CD4-positive, alpha-beta T cell treated with Interleukin-17A for 1 hour (primary cell): ENCODE measurements at places on chromosomes 5 and 9.

DNA sequence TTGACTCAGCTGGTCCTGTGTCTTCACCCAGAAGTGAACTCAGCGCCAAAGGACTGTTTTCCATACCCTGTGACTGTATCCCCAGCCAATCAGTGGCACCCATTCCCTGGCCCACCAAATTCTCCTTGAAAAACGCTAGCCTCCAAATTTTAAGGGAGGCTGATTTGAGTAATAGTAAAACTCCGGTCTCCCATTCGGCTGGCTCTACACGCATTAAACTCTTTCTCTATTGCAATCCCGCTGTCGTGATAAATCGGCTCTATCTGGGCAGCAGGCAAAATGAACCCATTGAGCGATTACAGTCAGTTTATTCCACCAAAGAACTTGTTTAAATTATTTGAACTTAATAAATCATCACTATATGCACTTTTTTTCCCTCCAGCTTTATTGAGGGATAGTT lies 55.9 kb upstream of the PPP1R26 start:
- DNase-seq, result no peak

DNA sequence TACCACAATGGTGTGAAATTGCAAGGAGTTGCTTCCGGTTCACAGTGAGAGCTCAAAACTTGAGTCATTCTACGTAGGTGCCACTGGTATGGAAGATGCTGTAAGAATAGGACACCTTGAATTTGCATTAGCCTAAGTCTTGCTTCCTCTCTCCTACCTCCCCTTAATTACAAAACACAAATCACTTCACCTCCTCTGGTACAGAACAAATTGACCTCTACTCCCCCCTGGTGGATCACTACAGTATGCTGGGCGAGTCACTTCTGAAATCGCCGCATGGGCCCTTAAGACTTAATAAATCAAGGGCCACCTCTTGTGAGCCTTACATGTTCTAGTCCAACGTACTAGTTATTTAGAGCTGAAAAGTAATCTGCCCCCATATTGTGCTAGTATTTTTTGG lies 145.3 kb upstream of the SMARCA2 start:
- DNase-seq, result peak; percentile 32

- DNase-seq, result no peak
Measured at GRCh38 chr9:32413424-32413823, 29.0 kb downstream of the ACO1 start.

DNA sequence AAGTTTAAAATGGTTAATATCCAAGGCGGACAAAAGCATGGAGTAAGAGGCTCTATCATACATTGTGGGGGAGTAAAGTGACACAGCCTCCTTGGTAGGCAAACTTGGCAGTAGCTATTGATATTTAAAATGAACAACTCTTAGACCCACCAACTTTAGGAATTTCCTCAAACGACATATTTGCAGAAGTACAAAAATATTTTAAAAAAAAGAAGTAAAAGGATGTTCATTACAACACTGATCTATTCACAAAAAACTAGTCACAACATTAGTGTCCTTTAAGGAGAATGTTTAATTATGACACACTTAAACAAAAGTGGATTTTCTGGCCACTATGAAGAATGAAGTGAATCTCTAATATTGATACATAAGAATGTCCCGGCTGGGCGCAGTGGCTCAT lies 1.7 kb downstream of the ALG2 start:
- no peak for DNase-seq

DNA sequence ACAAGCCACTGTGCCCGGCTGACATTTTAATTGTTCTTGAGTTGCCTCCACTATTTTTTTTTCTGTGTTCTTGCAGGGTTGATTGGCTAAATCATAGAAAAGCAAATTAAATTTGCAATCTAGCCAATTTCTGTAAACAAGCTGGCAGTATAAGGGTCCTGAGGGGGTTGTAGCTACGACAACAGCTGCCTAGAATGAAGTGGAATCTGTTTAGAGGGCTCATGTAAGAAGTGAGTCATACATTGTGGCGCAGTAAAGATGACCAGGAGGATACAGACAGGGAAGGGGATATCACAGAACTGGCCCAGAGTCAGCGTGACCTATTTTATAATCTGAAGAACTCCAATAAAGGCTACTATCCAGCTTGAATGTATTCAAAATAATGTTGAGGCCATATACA lies 82.2 kb upstream of the TLE1 start:
- DNase-seq, result no peak

DNA sequence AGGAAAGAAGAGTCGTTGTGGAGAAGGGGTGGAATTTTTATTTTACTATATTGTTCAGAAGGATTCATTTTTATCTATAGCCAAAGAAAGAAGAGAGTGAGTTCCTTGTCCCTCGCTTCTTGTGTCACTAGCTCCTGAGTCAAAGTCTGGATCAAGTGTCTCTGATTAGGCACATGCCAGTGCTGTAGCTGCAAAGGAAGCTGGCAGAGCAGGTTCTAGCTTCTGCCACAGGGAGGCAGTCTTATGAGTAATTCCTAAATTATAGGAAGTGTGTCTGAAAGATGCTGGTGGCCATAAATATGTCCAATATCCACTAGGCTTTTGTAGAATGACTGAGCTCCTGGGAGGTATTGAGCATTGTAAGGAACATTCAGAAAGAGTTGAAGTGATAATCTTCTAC lies 84.7 kb downstream of the DOCK2 start:
- DNase-seq, result no peak

GRCh38 chr5:56620903-56621677 lies 194.3 kb upstream of the MAP3K1 start:
- no peak for DNase-seq

GRCh38 chr9:134403682-134404301 lies 77.5 kb downstream of the RXRA start:
- DNase-seq, result peak; percentile 54

DNA sequence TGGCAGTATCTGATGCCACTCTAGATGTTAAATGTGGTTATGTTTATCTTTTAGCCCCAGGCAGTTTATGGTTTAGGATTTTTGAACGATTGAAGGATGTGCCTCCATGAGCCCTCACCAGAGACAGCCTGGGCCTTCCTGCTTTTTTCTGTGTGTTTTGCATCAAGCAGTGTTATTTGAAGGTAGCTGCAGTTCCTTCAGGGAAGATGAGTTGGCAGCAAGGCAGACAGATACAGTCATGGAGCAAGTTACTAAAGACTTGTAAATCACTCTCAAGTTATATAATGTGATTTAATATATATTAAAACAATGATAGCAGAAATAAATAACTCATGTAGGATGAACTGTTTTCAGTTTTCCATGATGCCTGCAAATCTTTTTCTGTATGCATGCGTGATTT lies 204.9 kb downstream of the CD180 start:
- DNase-seq, result no peak

GRCh38 chr5:2240118-2240904 lies 357.6 kb upstream of the IRX4 start:
- no peak for DNase-seq

- no peak for DNase-seq
Measured at GRCh38 chr9:14565352-14566016, 127.7 kb downstream of the ZDHHC21 start.

DNA sequence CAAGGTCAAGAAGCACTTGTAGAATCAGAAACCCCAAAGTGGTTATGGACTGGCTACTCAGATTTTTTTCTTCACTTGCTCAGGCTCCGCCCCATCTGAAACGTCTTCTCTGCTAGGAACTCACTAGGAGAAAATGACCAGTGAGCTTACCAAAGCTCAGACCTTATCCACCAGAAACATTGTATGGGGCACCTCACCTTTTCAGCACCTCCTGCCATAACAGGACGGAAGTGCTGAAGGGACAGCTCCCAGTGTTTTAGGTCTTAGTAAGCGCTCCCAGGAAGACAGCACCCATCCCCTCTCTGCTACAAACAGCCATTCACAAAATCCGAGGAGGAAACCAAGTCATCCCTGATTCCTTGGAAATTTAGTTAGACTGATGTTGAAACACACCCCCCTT lies 1.2 kb upstream of the GABRA1 start:
- DNase-seq, result no peak

DNA sequence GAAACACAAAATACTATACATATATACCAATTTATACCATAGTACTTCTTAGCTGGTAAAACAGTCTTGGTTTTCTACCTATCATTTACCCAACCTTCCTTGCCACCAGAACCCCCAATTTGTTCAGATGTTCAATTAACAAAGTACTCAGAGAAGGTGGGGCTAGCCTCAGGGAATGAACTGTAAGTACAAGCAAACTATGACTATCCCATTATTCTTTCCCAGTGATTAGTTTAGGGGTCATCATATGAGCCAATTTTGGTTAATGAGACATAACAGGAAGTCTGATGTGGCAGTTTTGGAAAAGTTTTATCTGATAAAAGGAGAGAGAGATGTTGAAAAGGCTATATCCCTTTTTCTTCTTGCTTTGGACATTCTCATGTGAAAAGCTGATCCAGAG lies 125.8 kb downstream of the DTWD2 start:
- DNase-seq, result no peak

- no peak for DNase-seq
Measured at GRCh38 chr9:4965174-4965821, 19.8 kb upstream of the JAK2 start.

DNA sequence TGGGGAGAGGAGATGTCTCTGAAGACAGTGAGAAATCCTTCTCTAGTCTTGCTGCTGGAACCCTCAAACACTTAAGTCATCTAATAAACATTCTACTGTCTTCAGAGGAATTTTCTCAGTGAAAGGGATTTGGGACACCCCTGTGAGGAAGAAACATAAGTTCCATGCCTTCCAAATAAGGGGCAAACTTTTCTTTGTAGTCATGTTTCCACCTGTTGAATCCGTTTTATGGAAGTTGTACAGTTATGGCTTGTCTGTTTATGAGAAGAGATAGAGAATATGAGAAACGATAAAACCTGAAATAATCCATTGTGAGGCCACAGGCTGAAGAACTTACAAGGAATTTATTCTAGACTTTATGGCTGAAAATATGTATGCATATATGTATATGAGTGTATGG lies 49.6 kb downstream of the DOCK8 start:
- DNase-seq, result no peak
